Fibroblast of the aortic adventitia (primary cell): ENCODE measurements at places on chromosomes 16 and 17. TPM values are rescaled to one million over a fixed set of nuclear protein-coding genes. Genes with fewer than 3 reads are reported as not detected.

DNA sequence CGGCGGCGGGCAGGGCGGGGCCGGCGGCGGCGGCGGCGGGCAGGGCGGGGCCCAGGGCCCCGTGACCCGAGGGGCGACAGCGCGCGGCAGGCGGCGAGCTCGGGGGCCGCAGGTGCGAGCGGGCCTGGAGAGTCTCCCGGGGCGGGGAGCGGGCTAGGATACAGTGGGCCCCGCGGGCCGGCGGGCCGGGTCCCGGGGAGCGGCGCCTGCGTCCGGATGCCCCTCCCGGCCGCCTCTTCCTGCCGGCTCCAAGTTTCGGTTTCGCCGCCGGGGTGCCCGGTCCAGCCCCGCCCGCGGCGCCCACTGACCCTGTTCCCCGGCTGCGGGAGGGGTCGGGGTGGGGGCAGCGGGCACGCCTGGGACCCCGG, at the start of gene RNF213:
RNF213 (plus strand) TSS at position 62 of the 368 bp plus-strand sequence. CDS start 2,830 bp downstream, outside the sequence.
- no peak for DNase-seq

The GLIS2 gene
- 3.3 and 6.6 TPM in 2 replicates for total RNA-seq

DNA sequence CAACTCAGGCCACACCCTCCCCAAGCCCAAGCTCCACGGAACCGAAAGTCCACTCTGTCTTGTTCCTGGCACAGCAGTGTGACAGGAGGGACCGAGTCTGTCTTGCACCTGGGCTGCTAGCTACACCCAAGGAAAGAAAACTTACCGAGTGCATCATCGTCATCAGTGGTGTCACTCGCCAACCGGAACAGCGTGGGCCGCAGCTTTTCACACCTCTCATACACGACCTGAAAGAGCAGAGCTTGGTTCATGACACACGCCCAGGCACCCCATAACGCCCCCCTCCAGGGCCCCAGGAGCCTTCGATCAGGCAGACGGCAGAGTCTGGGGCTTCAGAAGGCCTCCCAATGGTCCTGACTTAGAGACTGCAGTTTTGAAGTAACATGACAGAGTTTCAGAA, 27.5 kb downstream of the GGA2 start:
- no peak for DNase-seq

DNA sequence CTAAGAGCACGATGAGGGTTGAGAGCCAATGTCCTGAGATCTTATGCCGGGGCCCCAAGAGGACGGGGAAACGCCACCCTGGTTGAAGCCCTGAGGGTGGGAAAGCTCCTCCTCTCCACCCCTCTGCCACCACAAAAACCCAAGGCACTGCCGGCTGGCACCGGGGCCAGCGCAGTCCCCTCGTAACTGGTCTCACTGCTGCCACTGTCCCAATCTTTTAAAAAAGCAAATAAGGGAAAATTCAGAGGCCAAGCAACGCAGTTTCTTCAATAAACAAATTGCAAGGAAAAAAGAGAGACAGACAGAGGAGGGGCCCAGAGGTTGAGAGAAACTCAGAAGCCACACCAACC, 6.7 kb downstream of the GRIN2C start:
- DNase-seq, result no peak

GRCh38 chr17:77496401-77496801, 355.6 kb downstream of the SEC14L1 start:
- DNase-seq, result no peak

DNA sequence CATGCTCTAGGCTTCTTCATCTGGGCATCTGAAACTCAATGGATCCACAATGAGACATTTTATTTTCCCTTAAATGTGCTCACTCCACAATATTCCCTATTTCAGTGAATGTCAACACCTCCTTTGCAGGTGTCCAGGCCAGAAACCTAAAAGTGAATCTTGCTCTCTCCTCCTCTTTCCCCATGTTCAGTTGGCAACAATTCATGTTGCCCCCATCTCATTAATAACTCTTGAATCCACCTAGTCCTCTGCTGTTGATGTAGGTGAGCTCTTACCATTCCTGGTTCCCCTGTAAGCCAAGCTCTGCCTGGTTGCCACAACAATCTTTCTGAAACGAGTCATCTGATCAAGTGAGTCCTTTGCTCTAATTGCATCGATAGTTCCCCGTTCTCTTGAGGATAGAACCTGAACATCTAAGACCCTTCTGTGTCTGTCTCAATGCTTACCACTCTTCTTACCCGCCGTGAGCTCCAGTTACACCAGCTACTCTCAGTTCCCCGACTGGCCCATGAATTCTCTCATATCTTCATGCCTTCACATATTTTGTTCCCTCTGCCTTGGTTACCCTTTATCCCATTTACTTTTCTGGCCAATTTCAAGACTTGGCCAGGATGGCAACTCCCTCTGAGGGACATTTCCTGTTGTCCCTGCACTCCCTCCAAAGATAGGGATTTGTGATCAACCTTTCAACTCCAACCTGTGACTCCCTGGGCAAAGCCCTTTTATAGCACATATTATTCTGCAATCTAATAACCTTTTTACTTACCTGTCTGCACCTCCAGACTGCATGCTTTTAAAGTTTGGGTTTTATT, 35.9 kb downstream of the HLF start:
- DNase-seq, result no peak

The NPIPB9 gene
- total RNA-seq, result 5.0 TPM in 1 of 2 replicates, not detected in the other

The POLR3K gene
- total RNA-seq, result 5.1 and 6.1 TPM in 2 replicates

The WFDC1 gene
- under 0.01 TPM in 1 of 2 replicates, not detected in the other for total RNA-seq

The CA7 gene
- not detected in 2 replicates for total RNA-seq

- peak; percentile 5 for DNase-seq
These were observed 74.5 kb upstream of the TNRC6C start for GRCh38 chr17:77884019-77884418.

The BAHCC1 gene
- 11.7 and 14.3 TPM in 2 replicates for total RNA-seq
